ENCODE measurements at places on chromosomes 3 and 15.

GRCh38 chr3:48543271-48543866, 13.2 kb downstream of the PFKFB4 start:
- DNase-seq = no peak

GRCh38 chr3:25043749-25044148, 384.3 kb upstream of the RARB start:
- DNase-seq = no peak

GRCh38 chr15:23686466-23687142, 501 bp downstream of the NDN start:
- DNase-seq = no peak

- no peak for DNase-seq
Measured at GRCh38 chr15:59236394-59236793, 29.8 kb downstream of the LDHAL6B start.

DNA sequence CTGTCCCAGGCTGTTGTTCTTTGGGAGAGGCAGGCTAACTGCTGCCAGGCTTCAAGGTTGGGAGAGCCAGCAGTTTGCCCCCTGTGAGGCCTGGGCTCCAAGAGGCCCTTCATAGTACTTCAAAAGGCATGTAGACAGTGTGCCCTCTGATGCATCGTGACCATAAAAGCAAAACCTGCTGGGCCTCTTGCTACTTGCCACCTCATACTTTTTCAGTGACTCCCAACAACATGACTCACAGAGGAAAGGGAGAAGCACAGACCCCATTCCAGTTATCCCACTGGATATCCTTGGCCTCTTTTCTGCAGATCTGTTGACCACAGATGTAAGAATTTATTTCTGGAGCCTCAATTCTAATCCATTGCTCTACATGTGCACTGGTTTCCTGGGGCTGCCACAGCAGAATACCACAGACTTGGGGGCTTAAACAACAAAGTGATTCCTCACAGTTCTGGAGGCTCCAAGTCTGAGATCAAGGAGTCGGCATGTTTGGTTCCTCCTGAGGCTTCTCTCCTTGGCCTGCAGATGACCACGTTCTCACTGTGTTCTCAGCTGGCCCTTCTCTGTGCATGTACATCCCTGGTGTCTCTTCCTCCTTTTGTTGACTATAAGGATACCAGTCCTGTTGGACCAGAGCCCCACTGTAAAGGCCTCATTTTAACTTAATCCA, 8.9 kb upstream of the NSMCE3 start:
- DNase-seq = no peak

DNA sequence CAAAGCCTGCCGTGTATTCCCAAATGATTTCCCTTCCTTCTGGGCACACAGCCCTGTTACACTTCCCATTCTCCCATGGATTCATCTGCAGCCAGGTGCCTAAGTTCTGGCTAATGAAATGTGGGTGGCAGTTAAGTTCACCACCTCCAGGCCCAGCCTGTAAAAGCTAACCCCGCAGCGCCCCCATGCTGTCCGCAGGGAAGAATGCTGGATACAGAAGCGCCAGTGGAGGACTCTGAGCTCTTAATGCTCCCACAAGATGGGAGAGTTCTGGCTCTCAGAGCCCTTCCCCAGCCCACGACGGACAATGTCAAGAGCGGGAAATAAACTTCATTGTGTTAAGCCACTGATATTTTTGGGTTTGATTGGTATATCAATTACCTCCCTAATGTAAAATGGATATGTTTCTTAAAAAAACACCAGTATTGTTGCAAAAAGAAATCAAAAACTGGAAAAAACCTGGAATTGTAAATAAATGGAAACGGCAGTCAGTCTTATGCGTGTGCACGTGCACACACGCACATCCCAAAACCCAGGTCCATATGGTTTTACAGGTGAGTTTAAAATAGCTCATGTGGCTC, 37.7 kb upstream of the FGD5 start:
- peak; percentile 21 for DNase-seq

DNA sequence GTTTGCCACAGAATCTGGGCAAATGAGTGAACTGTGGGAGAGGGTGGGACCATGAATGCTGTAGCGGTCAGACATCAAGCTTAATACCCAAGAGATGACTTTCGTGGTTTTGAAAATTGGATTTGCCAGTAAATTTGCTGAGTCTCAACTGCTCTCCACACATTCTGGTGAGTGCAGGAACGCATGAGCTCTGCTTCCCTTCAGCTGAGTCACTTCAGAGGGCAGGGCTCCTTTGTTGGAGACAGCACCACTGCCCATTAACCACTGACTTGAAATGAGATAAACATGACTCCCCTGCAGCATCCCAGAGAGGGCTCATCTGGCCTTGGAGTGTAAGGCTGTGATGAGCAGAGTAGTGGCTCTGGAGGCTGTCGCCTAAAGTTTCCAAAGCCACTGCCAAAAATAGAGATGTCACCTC, 22.6 kb downstream of the RARRES1 start:
- DNase-seq = no peak

GRCh38 chr3:182325213-182325950, 467.9 kb upstream of the ATP11B start:
- DNase-seq = no peak

DNA sequence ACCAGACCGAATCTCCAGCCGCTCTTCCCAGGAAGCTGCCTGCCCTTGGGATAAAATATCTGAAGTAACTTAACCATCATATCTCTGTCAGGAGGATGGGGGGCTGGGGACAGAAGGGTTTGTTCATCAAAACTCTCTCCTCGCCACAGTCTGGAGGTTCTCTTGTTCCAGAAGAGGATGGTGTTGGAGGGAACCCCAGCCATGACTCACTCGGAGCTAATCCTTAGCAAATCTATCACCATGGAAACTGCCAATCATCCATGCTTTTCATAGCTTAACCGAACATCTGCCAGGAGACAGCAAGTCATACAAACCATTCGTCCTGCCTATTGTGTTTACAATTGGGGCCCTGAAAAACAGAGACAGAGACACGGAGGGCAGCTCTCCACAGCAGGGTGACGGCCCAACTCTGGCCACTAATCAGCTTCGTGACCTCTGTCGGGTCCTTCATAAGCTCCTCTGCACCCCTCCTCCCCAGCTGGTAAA, 73.8 kb upstream of the HEG1 start:
- no peak for DNase-seq
